ENCODE measurements at places on chromosomes 16 and 17. TPM values are rescaled to one million over a fixed set of nuclear protein-coding genes. Genes with fewer than 3 reads are reported as not detected.

The GNAO1 gene
- 4.9 TPM for total RNA-seq

The PTX4 gene
- not detected for total RNA-seq

The EVPL gene
- 0.10 TPM for total RNA-seq

The C17orf67 gene
- 2.3 TPM for total RNA-seq

The ALOX15 gene
- total RNA-seq: not detected

Measured in activated CD8-positive, alpha-beta memory T cell treated with anti-CD3 and anti-CD28 coated beads for 36 hours (primary cell).